ENCODE measurements at places on chromosomes 2 and 18.

GRCh38 chr2:207334624-207335371, 169.1 kb upstream of the KLF7 start:
- no peak for DNase-seq

- DNase-seq = no peak
These were observed 47.9 kb downstream of the KIF5C start for GRCh38 chr2:148922776-148923475.

DNA sequence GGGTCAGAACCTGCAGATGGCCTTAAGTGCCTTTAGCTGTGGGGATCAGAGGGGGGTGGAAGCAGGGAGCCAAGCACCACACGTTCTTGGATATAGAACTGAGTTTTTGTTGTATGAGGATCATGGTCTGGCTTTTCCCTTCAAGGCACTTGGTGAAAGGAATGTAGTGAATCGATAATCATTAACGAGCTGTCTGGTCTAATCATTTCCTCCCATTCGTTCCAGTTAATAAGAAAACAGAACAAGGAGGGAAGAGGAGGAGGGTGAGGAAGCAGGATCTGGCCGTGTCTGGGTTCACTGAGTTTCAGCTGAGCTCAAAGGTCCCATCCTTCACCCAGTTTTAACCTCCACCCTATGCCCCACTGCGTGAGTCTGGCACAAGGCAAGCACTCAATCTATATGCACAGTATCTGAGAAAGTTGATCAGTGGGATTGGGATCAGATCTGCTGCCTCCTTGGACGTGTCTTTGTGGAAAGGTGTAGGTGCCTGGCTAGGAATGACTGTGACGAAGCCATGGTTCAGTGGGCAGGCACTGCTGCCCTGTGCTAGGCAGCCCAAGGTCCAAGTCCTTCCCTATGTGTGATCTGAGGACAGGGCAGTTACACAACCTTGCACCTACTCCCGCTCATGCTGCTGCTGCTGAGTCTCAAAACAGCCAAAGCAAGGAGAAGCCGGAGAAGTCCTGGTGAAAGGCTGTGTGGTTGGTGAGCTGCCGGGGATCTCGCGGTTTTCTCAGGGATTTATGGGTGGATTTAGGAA, 54.8 kb downstream of the GALNT14 start:
- no peak for DNase-seq

DNA sequence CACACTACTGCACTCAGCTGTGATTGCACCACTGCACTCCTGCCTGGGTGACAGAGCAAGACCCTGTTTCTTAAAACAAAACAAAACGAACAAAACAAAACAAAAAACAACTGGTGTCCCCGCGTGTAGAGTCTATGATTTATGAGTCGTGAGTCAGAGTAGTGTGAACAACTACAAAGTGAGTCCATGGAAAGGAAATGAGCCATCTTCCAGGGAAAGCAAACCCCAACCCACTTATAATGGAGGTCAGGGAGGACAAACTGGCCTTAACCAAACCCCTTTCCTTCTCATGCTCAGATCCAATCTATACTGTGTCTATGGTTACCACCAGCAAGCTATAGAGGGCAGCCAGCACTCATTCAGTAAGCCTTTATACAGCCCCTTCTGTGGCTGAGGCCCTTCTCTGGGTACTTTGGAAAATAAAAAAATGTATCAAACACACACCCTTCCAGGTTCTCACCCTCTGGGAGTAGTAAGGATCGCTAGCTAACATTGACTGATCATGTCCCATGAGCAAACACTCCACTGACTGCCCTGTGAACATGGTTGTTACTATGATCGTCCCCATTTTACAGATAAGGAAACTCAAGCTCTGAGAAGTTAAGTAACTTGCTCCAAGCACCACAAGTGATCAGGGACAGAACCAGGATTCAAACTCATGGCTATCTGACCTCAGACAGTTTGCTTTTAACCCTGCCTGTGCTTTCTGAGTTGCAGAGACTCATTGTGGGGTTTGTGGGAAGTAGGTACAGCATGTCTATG, 24.7 kb upstream of the COLEC12 start:
- no peak for DNase-seq

GRCh38 chr2:161947836-161948235, 126.2 kb downstream of the DPP4 start:
- DNase-seq = no peak
